ENCODE measurements at places on chromosomes 16 and 17.

GRCh38 chr17:78979780-78980623 lies at the start of gene LGALS3BP:
Gene LGALS3BP (minus strand): TSS chr17:78979923. CDS start chr17:78977191, 2,732 bp downstream.
- peaks cover 33% of the 10 kb centered on the region for H3K4me1 ChIP-seq
- peaks cover 13% of the 10 kb centered on the region for H3K36me3 ChIP-seq

- H3K36me3 ChIP-seq, result no peaks in the 10 kb centered on the region
- H3K27ac ChIP-seq, result no peak overlapping the region
- peaks cover 76% of the 10 kb centered on the region for H3K27me3 ChIP-seq
- no peak for DNase-seq
- no peak overlapping the region for H3K4me3 ChIP-seq
Observed at GRCh38 chr17:48800626-48801217, 16.3 kb downstream of the TTLL6 start.

- no peak overlapping the region for H3K27ac ChIP-seq
- H3K27me3 ChIP-seq, result no peaks in the 10 kb centered on the region
- H3K4me3 ChIP-seq, result no peak overlapping the region
Observed at GRCh38 chr17:57475796-57476195, 219.5 kb downstream of the MSI2 start.

- H3K27ac ChIP-seq, result no peak overlapping the region
- no peak overlapping the region for H3K4me3 ChIP-seq
- no peaks in the 10 kb centered on the region for H3K36me3 ChIP-seq
- H3K27me3 ChIP-seq, result no peaks in the 10 kb centered on the region
- DNase-seq, result no peak
- no peaks in the 10 kb centered on the region for H3K4me1 ChIP-seq
Observed at GRCh38 chr16:73304008-73304774, 256.3 kb upstream of the ZFHX3 start.

DNA sequence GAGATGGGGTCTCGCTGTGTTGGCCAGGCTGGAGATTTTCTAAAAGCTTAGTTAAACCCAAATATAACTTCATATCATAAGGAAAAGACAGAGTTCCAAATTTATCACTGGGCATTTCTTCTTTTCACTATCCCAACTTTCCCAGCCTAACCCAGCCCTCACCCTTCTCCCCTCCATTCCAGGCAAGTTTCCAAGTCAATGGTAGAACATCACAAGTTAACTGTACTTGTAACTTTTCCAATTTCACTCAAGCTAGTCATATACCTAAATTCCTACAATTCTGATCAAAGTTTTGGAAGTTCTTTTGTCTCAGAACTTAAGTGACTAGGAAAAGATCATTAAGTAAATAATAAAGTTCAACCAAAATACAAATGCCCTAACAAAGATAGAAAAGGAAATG lies 61.2 kb downstream of the USP32 start:
- no peak overlapping the region for H3K27ac ChIP-seq
- peaks cover 13% of the 10 kb centered on the region for H3K36me3 ChIP-seq
- H3K4me1 ChIP-seq, result peaks cover 2% of the 10 kb centered on the region
- DNase-seq, result no peak
- H3K27me3 ChIP-seq, result no peaks in the 10 kb centered on the region

GRCh38 chr17:32998111-32998886 lies 6.7 kb downstream of the SPACA3 start:
- H3K27ac ChIP-seq, result no peak overlapping the region
- H3K27me3 ChIP-seq, result peaks cover 24% of the 10 kb centered on the region
- DNase-seq, result peak; percentile 80
- H3K4me1 ChIP-seq, result peaks cover 2% of the 10 kb centered on the region
- H3K4me3 ChIP-seq, result no peak overlapping the region

DNA sequence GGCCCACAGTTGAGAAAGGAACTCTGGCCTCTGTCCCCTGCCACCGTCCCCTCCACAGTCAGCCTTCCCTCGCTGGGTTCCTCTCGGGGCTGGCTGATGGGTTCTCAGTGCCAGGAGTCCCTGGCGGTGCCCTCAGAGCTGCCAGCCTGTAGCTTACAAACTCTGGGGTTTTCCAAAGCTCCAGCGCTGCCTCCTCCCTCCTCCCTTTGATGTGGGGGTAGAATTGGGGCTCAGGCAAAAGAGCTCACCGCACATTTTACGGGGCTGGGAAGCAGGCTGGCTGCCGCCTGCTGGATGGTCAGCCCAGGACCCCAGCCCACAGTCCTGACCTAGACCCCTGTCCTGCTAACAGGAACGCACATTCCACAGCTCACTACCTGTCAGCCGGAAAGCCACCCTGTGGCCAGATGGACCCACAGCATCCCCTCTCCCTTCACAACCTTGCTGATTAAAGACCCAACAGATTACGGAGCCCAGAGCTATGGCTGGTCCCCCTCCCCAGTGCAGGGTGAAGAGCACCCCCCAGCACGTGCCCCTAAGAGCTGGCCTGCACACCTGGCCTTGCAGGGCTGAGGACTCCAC lies 6.0 kb downstream of the VASN start:
- H3K4me1 ChIP-seq, result peaks cover 4% of the 10 kb centered on the region
- no peak overlapping the region for H3K4me3 ChIP-seq
- no peak for DNase-seq
- no peaks in the 10 kb centered on the region for H3K27me3 ChIP-seq
- H3K27ac ChIP-seq, result no peak overlapping the region

GRCh38 chr16:78184238-78185183 lies 85.1 kb downstream of the WWOX start:
- no peaks in the 10 kb centered on the region for H3K4me1 ChIP-seq
- no peaks in the 10 kb centered on the region for H3K27me3 ChIP-seq
- no peak overlapping the region for H3K27ac ChIP-seq
- no peak overlapping the region for H3K4me3 ChIP-seq
- peaks cover 2% of the 10 kb centered on the region for H3K36me3 ChIP-seq

DNA sequence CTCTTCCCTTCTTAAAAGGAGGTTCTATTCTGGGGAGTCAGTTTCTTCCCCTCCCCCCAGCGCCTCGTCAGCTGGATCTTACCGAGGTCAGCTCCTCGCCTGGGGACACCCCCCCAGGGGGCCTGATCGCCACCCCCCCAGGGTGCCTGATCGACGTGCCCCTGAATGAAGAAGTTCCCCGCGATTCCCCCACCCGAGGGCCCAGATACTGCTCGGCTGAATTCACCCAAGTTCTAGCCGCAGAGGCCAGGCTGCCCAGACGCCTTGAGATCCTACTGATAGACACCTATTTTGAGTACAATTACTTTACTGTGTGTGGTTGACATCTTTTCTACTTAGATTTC lies 1.4 kb downstream of the RAB11FIP3 start:
- peaks cover 3% of the 10 kb centered on the region for H3K36me3 ChIP-seq
- H3K4me1 ChIP-seq, result peaks cover 30% of the 10 kb centered on the region
- H3K27me3 ChIP-seq, result peaks cover 45% of the 10 kb centered on the region
- peak overlapping the region; percentile 58 for H3K27ac ChIP-seq

GRCh38 chr16:18792836-18793433 lies 2.8 kb upstream of the RPS15A start:
- peaks cover 77% of the 10 kb centered on the region for H3K36me3 ChIP-seq
- peaks cover 44% of the 10 kb centered on the region for H3K4me1 ChIP-seq
- H3K4me3 ChIP-seq, result no peak overlapping the region
- H3K27me3 ChIP-seq, result no peaks in the 10 kb centered on the region

DNA sequence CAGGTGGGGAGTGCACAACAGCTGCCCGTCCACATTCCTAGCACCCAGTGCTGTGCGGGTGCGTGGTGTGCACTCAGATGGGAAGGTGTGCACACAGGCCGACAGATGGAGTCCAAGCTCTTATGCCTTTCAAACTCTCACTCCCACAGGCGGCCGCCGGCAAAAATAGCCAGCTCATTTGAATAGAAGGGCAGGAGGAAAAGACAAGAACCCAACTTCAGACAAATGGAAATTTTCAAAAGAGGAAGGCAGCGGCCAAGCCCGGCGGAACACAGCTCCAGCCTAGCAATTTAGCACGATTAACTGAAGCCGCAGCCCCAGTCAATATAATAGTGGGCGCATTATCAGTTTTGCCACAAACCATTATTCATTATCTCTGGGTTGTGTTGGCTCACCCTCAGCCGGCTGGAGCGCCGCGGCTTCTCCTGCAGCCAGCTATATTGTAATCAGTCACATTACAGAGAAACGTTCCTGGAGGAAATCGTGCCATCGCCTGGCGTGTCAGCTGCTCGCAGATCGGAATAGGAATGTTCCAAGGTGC lies 103.9 kb upstream of the SEC14L1 start:
- H3K4me3 ChIP-seq, result no peak overlapping the region
- peaks cover 57% of the 10 kb centered on the region for H3K27me3 ChIP-seq
- DNase-seq, result no peak
- H3K4me1 ChIP-seq, result no peaks in the 10 kb centered on the region
- H3K36me3 ChIP-seq, result no peaks in the 10 kb centered on the region
- no peak overlapping the region for H3K27ac ChIP-seq

- H3K4me3 ChIP-seq, result no peak overlapping the region
- no peak for DNase-seq
- peaks cover 3% of the 10 kb centered on the region for H3K36me3 ChIP-seq
- no peaks in the 10 kb centered on the region for H3K27me3 ChIP-seq
- no peak overlapping the region for H3K27ac ChIP-seq
Observed at GRCh38 chr17:59725691-59726090, 18.2 kb downstream of the VMP1 start.

Data from activated naive CD4-positive, alpha-beta T cell treated with anti-CD3 and anti-CD28 coated beads, Interleukin-2, amount 10 ng/mL, durations not matched to agents 7 days and 5 days (primary cell).